MV-4-11 (cell line): ENCODE measurements at places on chromosomes 3 and 15.

GRCh38 chr3:157958457-157958856 is 147.8 kb downstream of the SHOX2 start:
- DNase-seq = no peak

- DNase-seq = no peak
Observed at GRCh38 chr15:96177279-96177678, 153.2 kb upstream of the NR2F2 start.

DNA sequence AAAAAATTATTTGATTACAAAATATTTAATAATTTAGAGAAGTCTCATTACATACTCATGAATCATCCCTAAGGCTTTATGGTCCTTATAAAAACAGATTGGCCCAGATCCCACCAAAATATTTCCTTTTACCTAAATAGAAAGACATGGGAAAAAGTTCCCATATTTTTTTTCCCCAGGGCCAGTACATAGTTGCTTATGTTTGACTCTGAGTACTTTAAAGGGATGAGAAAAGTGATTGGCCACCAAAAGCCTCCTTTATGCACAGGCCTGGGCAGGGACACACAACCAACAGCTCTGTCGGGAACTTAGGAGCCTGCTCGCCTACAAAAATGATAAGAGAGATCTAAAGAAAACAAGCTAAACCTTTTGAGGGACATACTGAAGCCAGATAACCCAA is 22.3 kb downstream of the KCNAB1 start:
- no peak for DNase-seq

- no peak for DNase-seq
Observed at GRCh38 chr15:76492538-76492937, 156.0 kb downstream of the ISL2 start.

DNA sequence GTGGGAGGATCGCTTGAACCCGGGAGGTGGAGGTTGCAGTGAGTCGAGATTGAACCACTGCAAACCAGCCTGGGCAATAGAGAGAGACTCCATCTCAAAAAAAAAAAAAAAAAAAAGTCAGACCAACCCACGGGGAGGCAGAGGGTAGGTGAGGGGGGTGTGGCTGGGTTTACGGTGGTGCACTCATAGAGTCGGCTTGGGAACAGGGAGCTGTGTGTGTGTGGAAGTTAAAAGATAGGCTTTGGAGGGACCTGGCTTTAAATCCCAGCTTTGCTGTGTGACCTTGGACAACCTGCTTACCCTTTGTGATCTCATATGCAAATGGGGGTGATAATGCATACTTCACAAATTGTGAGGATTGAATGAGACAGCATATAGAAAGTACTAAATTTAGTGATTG is 10.0 kb upstream of the ISLR2 start:
- no peak for DNase-seq

- peak; percentile 61 for DNase-seq
Observed at GRCh38 chr15:90665288-90666134, 51.6 kb upstream of the BLM start.

GRCh38 chr3:168155303-168155702 is 59.6 kb upstream of the GOLIM4 start:
- DNase-seq = peak; percentile 67

GRCh38 chr3:4507024-4507596 is 14.0 kb downstream of the ITPR1 start:
- DNase-seq = peak; percentile 58

GRCh38 chr3:172454180-172454579 is 5.9 kb upstream of the GHSR start:
- no peak for DNase-seq

DNA sequence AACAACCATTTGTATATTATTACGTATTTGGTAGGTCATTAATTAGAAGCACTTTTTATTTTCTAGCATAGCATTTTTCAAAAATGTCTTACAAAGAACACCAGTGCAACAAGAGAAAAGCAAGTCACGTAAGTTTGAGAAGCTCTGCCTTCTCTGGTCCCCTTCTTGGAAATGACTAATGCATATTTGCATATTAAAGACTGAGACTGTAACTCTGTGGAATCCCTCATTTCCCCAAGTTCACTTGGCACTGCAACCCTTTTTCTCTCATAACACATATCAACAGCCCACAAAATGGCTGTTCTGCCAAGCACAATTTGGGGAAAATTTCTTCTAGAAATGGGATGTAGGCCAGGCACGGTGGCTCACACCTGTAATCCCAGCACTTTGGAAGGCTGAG is 176.3 kb downstream of the ERC2 start:
- DNase-seq = no peak

DNA sequence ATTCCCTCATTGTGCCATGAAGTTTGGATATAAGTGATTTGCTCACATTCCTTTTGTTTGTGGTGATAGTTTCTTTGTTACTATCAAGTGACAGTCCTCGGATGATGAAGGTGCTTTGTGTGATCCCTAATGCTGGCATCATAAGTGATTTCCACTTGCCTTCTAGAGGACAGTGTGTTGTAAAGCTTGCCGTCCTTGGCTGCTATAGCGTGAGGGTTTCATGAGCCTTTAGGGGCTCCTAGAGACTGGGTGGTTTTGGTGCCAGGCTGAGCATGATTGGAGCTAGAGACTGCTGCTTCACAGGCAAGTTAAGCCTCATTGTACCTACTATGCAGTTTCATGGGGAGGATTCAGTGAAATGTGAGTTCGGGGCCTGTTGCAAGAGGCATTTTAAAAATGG is 12.4 kb downstream of the SNRK start:
- DNase-seq = no peak

DNA sequence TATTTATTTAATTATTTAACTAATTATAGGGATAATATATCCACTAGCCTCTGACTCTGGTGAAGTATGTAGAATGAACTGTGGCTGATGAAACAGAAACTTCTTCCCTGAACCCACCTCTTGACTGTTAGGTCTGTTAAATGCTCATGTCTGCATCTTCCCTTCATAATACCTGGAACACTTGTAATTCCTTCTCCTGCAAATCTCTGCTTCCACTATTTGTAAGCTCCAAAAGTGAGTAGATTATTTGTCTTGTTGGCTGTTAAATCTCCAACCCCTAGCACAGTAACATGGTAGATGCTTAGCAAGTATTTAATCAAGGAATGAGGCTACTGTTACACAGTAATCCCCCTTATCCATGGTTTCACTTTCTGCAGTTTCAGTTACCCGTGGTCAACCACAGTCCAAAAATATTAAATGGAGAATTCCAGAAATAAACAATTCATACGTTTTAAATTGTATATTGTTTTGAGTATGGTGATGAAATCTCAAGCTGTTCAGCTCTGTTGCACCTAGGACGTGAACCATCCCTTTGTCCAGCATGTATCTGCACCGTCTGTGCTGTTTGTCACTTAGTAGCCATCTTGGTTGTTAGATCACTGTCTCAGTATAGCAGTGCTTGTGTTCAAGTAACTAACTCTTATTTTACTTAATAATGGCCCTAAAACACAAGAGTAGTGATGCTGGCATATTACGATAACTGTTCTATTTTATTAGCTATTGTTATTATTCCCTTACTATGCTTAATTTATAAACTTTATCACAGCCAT is 5.7 kb downstream of the TTBK2 start:
- peak; percentile 76 for DNase-seq

GRCh38 chr3:14623569-14624051 is 28.0 kb upstream of the CCDC174 start:
- no peak for DNase-seq

DNA sequence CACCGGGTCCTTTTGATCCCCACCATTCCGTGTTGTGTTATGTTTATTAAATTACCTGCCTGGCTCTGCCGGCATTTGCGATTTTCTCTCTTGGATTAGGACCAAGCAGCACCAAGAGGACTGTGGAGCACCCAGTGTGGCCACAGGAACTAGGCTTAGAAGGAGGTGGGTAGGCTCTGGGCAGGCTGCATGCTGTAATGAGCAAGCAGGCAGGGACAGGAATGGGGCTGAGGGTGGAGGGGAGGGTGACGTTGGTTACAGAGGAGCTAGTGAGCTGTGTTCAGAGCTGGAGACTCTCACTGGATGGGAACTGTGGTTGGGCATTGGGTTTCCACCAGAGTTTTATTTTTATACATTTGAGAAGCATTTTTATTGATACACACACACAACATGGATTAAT is 7.9 kb upstream of the SCN5A start:
- DNase-seq = no peak

DNA sequence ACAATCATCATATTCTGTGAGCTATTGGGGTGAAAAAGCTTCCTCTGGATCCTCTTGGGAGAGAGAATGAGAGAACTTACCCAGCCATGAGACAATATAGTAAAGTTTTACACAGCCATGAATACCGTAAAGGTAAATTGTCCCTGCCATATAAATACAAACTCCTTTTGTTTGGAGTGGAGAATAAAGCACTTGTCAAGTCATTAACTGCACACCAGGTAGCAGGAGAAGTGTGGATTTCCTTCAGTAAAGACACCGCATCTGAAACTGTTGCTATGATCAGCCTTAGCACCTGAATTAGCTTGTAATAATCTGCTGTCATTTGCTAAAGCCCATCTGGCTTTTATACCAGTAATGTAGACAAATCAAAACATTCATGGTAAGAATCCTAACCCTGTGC is 336.6 kb upstream of the SLCO3A1 start:
- DNase-seq = no peak

- DNase-seq = no peak
Observed at GRCh38 chr15:72198356-72199204, 993 bp upstream of the GRAMD2A start.

GRCh38 chr15:41337047-41337446 is 4.4 kb downstream of the NUSAP1 start:
- no peak for DNase-seq

GRCh38 chr15:39976291-39977274 is 42.7 kb downstream of the EIF2AK4 start:
- no peak for DNase-seq

GRCh38 chr3:134033315-134033996 is 3.7 kb upstream of the SLCO2A1 start:
- no peak for DNase-seq

GRCh38 chr15:67142767-67143100 is 77.3 kb downstream of the SMAD3 start:
- no peak for DNase-seq

DNA sequence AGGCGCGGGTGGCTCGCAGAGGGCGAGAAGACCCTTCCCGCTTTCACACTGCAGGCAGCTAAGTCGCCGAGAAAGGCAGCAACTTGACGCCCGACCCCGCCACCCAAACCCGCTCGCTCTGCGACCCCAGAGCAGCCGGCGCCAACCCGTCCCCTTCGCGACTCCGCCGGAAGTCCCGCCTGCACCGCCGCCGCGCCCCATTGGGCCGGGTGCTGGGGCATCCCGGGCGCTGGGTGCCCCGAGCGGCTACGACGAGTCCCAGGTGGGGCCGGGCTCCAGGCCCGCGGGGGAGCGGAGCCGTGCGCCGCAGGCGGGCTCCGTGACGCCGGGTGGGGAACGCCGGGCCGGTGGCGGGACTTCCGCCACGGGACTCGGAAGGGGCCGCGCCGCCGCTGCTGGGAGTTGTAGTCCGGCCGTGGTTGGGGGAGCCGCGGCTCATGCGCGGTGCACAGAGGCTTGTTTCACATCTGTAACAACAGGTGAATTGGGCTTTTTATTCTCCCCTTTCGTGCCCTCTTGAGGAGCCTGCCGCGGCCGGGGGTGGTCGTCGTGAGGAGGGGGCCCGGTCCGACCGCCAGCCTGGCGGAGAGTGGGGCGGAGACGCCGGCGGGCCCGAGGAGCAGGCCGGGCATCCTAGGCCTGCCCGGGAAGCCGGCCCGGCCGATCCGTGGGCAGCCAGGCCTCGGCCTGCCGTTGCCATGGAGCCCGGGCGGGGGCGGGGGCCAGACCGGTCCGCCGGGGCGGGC is at the start of gene DHX30:
TSS of gene DHX30 (plus strand) at position 405 of the 746 bp plus-strand sequence. CDS start 7,546 bp downstream, outside the sequence.
- DNase-seq = peak; percentile 59

DNA sequence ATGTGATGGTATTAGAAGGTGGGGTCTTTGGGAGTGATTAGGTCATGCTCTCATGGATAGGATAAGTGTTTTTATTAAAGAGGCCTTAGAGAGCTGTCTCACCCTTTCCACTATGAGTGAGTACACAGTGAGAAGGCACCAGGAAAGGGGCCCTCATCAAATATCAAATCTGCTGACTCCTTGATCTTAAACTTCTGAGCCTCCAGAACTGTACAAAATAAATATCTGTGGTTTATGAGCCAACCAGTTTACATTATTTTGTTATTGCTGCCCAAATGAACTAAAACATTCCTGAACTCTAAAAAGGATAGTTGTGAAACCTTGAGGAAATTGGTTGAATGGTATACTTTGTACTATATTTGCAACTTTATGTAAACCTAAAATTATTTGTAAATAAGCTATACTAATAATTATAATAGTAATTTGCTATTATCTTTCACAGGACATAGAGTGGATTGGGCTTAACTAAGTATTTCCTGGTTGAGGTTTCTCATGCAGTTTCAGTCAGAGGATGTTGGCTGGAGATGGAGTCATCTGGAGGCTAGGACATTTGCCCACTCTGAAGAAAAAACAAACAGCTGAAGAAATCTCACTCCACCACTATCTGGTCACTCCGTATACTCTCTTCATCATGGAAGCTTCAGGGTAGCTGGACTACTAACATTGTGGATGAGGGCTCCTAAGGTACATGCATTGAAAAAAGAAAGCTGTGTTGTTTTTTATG is 1068.6 kb upstream of the CADM2 start:
- no peak for DNase-seq

GRCh38 chr3:187737368-187738070 is 7.7 kb downstream of the BCL6 start:
- peak; percentile 29 for DNase-seq

DNA sequence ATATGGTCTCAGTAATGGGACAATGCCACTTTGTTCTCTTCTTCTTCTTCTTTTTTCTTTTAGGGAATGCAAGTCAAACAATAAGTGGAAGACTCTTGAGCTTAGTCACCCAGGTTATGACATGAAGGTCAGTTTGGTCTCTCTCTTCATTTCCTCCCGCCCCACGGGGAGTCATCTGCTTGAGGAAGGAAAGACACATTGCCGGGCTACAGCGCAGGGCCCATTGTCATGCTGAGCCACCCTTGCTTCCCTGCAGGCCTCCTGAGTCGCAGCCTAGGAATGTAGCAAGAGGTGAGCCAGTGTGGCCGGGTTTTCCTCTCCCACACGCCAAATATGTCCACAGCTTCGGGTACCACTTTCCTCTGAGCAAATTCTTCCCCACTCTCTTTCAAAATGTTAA is 47.6 kb downstream of the RAP2B start:
- DNase-seq = peak; percentile 39

DNA sequence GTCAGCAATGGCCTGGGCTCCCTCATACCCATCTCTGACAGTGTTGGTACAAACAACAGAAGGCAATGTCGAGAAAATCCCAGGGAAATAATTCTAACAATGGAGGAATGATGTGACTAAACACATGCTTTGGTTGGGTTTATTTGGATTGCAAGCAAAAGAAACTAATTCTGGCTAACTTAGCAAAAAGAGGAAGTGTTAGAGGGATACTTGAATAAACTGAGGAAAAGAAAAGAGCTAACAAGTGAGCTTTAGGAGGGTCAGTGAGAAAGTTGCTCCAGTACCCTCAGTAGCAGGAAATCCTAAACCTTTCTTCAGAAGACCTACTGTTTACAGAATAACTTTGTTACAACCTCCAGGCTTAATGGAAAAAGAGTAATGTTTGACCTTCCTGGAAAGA is 264.6 kb upstream of the WNT5A start:
- no peak for DNase-seq

- peak; percentile 19 for DNase-seq
Observed at GRCh38 chr3:10432156-10432845, 73.1 kb downstream of the ATP2B2 start.

GRCh38 chr3:195762249-195762585 is 41.4 kb downstream of the MUC20 start:
- no peak for DNase-seq
